ENCODE measurements at places on chromosomes 3 and 15. TPM values are rescaled to one million over a fixed set of nuclear protein-coding genes. Genes with fewer than 3 reads are reported as not detected.

DNA sequence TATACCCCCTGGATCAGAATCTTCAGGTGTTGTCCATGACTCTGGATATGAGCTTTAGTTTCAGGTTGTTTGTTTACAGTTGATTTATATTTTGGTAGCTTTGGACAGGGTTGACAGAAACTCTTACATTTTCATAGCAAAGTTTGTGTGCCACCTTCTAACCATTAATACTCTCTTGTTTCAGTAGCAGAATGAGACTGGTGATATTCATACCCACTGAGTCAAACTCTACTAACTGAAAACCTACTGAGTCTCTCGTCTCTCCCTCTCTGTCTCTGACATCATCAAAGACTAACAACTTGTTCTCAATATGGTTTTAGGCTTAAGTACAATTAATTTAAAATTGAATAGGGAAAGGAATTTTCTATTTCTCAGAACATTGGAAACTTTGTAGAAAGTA is 282.3 kb downstream of the CNTN6 start:
- DNase-seq, result no peak

The SLC27A2 gene
- total RNA-seq, result not detected

The ALDH1A2 gene
- 10.4 TPM for total RNA-seq

DNA sequence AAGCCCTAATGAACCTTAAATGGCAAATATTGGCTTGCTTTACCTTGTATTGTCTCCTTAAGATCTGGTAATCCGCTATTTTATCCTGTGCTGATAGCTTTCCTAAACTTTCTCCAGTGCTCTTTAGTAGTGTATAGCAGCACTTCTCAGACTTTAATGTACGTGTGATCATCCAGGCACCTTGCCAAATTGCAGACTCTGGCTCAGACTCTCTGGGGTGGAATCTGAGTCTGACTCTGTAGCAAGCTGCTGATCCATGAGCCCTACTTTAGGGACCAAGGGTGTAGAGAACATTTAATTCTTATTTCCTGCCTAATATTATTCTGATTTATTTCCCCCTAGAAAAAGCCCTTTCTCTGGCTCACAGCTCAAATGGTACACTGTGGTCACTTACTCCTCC is 518.8 kb upstream of the ZNF385D start:
- no peak for DNase-seq

DNA sequence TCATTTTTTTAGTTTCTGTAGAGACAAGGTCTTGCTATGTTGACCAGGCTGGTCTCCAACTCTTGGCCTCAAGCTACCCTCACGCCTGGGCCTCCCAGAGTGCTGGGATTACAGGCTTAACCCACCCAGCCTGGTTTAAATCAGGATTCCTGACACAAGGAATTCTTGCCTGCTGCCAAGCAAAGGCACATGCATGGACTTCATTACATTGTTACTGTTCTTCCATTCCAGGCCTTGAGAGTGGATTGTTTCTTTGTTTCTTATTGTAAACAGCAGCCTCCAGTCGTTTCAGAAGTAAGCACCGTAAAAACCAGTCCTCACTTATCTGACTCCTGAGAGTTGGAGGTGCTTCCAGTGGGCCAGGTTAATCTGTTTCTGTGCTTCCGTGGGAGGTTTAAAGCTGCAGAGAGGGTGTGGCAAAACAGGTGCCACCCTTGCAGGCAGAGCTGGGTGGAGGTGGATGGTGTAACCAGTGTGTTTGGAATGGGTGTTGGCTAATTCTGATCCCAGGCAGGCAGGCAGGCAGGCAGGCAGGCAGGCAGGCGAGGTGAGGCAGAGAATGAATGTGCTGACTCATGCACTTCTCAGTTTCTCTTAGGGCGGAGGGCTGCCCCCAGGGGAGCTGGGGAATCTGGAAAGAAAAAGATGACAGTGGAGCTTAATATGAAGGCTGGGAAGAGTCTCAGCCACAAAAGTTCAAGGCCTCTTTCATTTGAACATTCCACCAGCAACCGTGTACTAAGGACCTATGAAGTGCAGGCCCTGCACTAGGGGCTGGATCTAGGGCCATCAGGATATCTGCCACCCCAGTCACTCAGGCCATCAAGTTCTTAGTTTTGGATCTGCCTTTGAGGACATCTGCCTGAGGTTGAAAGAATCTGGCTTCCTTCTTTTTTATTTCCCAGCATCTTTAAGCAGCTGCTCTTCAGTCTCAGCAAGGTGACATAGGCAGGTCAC is 37.0 kb upstream of the CDCP1 start:
- DNase-seq, result no peak

The AGTR1 gene
- 2.2 TPM for total RNA-seq
